ENCODE measurements at places on chromosomes 1 and 21.

DNA sequence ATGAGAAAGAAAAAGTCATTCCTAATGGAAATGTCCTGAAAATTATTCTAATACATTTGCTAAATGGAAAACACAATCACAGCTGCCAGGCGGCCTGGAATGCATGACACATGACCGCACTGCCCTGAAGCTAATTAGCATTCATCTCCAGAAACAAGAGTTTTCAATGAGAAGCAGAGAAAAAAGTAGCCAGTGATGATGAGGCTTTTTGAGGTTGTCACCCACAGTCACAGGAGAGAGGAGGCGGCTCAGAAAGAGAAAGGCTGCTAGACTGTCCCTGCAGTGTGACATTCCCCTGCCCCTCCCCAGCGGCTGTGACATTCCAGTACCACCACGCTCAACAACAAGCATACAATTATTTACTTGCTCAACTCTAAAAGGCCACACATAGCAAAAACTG, 122.9 kb upstream of the KRTAP19-8 start:
- no peak for DNase-seq

DNA sequence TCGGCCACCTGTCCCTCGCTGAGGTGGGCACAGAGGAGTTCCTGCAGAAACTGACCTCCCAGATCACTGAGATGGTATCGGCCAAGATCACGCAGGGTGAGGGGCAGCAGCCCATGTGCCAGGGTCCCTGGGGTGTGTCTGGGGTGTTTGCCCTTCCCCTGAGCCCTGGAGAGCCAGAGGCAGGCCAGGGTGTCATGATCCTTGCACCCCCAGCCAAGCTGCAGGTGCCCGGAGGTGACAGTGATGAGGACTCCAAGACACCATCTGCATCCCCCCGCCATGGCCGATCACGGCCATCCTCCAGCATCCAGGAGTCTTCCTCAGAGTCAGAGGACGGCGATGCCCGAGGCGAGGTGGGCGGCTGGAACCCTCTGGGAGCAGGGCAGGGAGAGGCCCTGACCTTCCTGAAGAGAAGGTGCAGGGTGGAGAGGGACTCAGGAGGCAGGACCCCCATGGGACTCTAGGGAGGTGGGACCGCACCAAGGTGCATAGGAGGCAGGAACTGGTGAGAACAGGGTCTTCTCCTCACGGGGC, 69.5 kb downstream of the TRIM11 start:
- DNase-seq: no peak

GRCh38 chr1:2187619-2188018, 7.0 kb downstream of the FAAP20 start:
- no peak for DNase-seq

DNA sequence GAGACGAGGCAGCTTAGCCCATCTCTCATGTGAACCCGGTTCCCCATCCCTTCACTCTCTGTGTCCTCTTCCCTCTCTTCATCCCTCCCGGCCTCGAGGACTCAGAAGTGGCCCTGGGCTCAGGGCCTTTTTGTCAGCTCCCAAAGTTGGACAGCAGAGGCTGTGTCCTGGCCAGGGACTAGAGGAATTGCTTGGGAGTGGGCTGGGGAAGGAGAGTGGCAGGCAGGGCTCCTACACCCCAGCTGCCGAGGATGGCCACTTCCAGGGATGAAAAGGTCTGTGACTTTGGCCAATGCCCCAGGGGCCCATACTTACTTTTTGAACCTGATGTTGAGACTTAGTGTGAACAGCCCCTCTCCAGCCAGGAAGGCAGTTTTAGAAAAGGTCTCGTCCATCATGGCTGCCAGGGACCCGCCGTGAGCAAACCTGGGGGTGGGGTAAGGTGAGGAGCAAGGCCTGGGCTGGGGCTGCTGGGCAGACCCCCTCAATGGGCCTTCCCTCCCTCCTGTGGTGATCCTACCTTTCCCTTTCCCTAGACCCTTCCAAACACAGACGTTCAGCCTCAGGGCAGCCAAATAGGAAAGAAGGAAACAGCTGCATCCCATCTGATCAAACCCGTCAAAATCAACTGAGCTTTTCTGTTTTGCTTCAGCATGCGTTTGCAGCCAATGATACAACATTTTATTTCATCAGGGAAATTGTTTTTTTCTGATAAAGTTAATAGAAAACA, 5.5 kb downstream of the THEM5 start:
- no peak for DNase-seq

- DNase-seq: no peak
Observed at GRCh38 chr1:179121159-179121938, 39.5 kb downstream of the TOR3A start.

DNA sequence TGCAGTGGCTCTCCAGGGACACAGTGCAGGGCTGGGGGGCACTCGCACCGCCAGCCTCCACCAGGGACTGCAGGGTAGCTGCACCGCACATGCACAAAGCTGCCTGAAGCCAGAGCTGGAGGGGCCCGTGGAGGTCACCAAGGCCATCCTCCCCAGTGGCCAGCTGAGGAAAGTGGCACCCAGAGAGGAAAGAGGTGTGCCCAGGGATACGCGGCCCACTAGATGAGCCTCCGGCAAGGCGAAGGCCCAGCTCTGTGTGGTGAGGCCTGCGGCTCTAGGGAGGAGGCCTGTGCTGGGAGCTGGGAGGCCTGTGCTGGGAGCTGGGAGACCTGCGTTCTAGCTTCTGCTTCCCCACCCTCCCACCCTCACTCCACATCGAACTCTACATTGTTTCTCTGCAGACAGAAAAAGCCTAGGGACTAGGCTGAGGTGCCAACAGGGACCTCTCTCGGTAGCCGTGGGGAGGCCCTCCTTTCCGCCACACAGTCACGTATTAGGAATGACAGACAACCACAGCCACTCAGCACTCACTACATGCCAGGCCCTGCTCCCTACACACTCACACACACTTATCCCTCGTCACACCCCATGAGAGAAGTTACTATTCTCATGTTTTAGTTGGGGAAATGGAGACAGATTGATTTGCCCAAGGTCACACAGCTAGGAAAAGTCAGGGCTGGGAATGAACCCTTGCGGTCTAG, 921 bp upstream of the ASCL5 start:
- no peak for DNase-seq

GRCh38 chr1:22609291-22609690, 27.1 kb upstream of the C1QA start:
- no peak for DNase-seq

- no peak for DNase-seq
Observed at GRCh38 chr1:29156543-29157268, 25.0 kb downstream of the SRSF4 start.

- DNase-seq: no peak
Observed at GRCh38 chr1:28735961-28736449, 735 bp upstream of the YTHDF2 start.

- DNase-seq: no peak
Observed at GRCh38 chr1:11787251-11787803, 18.4 kb downstream of the MTHFR start.

GRCh38 chr1:207336559-207337467, 15.3 kb downstream of the CD55 start:
- peak; percentile 72 for DNase-seq

DNA sequence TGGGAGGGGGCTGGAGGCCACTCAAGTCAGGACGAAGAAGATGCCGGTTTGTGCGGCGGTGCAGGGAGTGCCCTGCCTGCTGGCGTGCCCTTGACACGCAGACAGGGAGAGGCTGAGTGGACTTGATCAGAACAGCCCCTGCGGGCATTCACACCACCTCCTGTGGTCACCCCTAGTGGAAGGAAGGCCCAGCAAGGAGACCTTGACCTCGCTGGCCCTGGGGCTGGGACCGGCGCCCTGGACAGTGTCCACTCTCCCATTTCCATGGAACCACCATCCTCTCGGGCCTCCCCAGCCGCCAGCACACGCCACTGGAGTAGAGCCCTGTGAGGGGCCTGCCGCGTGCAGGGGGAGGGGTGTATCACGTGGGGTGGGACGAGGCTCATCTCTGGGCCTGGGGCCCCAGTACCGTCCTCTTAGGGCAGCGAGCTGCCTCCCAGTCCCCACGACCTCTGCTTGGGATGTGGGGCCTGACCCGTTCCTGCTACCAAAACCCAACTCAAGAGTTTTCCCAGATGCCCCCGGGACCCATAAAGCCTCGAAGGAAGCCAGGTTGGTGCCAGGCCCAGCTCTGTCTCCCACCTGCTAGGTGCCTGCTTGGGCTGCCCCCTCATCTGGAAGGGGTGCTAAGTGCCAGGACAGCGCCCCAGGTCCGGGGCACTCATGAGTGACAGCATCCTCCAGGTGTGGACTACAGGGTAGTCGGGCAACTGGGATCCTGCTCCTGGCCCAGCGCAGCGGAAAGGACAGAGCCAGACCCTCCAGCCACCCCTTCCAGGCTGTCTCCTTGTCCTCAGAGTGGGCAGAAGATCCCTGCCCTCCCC, 62.8 kb downstream of the SLX9 start:
- no peak for DNase-seq

DNA sequence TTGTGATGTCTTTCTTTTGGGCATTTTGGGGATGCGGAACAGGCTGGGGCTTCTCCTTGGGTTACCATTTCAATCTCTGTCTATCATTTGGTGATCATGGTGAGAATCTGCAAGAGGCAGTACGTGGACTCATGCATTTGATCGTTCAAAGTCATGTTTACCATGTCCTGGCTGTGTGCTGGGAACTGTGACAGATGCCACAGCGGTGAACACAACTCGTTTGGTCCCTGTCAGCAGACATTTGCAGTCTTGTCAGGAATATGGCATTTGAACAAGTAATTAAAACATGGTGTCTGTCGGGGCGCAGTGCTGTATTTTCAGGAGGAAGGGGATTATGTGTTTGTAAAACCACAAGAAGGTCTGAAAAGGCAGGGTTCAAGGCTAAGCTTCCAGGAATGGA, 103.3 kb upstream of the IGSF21 start:
- DNase-seq: no peak

GRCh38 chr1:104231676-104232075, 482.0 kb downstream of the AMY1C start:
- no peak for DNase-seq

DNA sequence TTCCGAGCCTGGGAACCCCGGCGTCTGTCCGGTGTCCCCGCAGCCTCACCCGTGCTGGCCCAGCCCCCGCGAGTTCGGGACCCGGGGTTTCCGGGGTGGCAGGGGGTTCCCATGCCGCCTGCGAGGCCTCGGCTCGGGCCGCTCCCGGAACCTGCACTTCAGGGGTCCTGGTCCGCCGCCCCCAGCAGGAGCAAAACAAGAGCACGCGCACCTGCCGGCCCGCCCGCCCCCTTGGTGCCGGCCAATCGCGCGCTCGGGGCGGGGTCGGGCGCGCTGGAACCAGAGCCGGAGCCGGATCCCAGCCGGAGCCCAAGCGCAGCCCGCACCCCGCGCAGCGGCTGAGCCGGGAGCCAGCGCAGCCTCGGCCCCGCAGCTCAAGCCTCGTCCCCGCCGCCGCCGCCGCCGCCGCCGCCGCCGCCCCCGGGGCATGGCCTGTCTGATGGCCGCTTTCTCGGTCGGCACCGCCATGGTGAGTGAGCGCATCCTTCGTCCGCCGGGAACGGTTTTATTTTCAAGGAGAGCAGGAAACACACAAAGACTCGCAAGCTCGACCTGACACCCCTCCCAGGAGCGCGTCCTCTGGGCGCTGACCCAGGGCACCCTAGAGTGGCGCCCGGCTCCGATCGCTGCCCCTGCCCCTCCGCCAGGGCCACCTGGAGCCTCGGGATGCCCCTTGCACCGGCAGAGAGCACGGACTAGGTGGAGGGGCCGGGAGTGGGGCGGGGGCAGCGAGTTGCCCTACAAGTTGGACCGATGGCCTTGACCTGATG, at the start of gene ABCG1:
Gene ABCG1 (plus strand): TSS at position 305 of the 770 bp plus-strand sequence. CDS start 123 bp downstream, at position 428.
- peak; percentile 77 for DNase-seq

DNA sequence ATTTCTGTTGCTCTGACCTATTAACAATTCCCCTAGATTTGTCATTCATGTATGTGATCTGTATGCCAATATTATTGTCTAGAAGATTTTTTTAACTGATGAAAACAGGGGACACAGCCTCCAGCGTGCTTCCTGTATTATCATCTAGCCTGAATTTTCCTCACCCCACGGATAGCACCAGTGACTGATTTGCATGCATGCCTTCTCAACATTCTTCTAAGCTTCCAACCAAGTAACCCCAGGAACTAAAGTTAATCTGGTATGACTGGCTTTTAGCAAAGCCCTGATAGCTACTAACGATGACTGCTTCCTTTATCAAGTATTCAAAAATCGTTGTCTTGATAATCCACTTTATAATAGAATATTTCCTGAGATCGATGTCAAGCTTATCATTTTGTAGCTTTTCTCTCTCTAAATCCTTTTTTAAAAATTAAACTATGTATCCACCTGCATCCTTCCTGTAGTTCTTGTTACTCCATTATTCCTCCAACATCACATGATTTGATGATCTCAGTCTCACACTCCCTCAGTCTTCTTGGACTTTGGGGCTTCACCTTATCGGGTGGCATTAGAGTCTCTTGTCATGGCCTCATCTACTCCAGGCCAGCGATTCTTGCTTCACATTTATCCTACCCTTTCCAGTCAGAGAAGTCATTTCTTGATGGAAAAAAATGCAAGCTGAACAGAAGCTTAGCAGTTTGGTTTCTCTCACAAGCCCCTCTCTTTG, 19.0 kb downstream of the BCAR3 start:
- DNase-seq: no peak

- no peak for DNase-seq
Observed at GRCh38 chr1:152497273-152497672, 13.3 kb upstream of the LCE5A start.

- DNase-seq: no peak
Observed at GRCh38 chr1:29330856-29331255, 94.5 kb downstream of the PTPRU start.

DNA sequence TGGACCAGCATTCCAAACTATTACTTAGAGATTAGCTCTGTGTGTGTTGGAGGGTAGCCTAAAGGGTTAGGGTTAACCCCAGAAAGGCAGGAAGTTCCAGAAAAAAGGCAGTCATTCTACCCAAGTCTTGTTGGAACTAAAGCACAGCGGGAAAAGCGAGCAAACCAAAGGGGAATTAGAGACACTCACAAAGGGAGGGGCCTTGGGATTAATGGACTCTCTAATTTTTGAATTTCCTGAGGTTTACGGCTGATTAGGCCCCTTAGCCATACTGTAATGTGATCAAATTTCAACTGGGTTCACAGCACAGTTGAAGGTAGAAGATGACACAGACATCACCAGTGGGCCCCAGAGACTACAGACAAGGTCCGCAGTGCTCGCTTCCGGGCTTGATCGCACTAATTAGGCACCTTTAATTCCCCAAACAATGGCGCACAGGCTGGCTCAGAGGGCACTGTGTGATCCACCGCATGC, 28.3 kb downstream of the CAPZB start:
- no peak for DNase-seq

DNA sequence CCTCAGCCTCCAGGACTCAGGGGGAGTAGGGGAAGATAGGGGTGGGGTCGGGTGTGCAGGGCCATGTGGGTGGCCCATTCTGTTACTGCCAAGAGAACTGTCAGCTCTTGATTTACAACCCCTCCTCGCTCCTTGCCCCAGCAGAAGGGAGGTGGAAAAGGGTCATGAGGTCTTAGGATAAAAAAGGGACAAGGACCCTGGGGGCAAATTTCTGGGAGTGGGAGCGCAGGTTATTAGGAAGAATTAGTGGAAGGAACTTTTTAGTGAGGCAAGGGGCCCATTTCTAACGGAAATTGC, 812 bp downstream of the FAM110D start:
- no peak for DNase-seq

GRCh38 chr1:36369061-36369861, 16.5 kb downstream of the STK40 start:
- peak; percentile 95 for DNase-seq

Measured in activated CD8-positive, alpha-beta memory T cell treated with anti-CD3 and anti-CD28 coated beads for 24 hours (primary cell).